ENCODE measurements at places on chromosomes 1 and 21.

- no peak for DNase-seq
These were observed 402.1 kb downstream of the SETD4 start for GRCh38 chr21:35658242-35658641.

GRCh38 chr1:201653233-201653632 is 114.3 kb downstream of the NAV1 start:
- DNase-seq = no peak

- DNase-seq = no peak
These were observed 198.6 kb upstream of the CAMK1G start for GRCh38 chr1:209384710-209385550.

GRCh38 chr1:234168061-234168724 is 205.1 kb upstream of the COA6 start:
- DNase-seq = no peak

GRCh38 chr1:7628273-7628672 is 142.8 kb upstream of the VAMP3 start:
- DNase-seq = no peak

DNA sequence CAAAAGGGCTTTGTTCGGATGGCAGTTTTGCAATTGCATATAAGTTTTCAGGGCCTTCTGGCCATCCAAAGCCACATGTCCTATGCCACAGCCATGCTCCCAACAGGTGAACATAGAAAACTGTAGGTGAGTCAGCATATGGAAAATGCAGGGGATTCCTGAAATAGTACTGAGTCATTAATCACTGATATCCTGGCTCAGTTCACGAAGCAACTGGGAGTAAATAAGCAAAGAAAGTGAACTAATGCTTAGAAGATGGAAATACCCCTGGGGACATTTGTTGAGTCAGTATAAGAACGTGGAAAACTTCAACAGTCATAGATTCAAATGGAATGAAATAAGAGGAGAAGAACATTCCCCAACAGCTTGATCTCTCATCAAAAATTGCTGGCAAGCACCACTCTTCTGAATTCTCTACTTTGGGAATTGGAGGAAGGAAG is 148.9 kb upstream of the RUNX1 start:
- no peak for DNase-seq

DNA sequence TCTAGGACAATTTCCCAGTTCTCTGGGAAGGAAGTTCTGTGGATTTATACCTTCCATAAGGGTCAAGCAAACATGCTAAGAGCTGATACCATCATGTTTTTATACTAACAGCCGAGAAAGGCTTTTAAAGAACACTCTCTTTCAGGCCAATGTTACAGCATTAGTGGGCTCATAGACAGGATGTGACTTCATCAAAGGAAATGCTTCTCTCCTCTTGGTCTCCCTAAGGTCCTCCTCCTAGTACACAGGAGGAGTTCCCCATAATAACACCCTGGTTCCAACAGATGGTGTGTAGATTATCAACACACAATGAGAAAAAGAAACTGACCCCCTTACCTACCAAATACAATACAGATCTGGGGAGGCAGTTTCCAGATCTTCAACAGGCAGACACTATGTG is 26.7 kb upstream of the GLIS1 start:
- no peak for DNase-seq

GRCh38 chr1:212607206-212607912 is 1.2 kb upstream of the ATF3 start:
- no peak for DNase-seq

DNA sequence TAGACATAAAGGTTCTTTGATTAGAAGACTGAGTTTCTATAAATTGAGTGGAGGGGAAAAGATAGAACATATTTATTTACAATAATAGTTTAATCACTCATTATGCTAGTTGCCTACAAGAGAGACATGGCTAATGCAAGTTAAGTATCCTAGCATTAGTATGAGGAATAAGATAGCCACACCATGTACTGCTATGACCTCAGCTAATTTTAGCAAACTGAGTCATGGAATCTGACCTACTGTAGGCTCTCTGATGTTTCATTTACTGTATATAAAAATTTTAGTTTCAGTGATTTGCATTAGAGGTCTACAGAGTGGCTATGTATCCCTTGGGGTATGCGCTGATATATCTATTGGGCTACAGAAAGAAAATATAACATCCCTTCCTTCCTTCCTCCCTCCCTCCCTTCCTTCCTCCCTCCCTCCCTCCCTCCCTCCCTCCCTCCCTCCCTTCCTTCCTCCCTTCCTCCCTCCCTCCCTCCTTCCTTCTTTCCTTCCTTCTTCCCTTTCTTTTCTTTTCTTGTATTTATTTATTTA is 5.8 kb downstream of the AGL start:
- no peak for DNase-seq

GRCh38 chr1:150875197-150876118 is 941 bp downstream of the ARNT start:
- DNase-seq = no peak

DNA sequence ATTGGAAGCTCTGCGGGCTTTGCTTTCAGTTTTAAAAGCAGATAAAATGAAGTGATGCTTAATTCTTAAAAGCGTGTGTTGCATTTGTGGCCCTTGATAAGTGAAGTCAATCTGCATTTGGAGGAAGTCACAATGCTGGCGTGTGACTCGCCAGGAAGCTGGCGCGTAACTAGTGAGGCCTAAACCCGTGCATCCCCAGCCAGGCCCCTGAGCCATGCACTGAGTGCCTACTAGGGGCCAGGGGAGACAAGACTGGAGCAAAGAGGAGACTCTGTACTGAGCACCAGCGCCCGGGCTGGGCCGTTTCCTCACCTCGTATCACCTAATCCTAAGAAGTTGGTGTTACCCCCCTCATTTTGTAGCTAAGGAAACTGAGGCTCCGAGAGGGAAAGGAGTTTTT is 4.6 kb upstream of the DDOST start:
- DNase-seq = no peak

DNA sequence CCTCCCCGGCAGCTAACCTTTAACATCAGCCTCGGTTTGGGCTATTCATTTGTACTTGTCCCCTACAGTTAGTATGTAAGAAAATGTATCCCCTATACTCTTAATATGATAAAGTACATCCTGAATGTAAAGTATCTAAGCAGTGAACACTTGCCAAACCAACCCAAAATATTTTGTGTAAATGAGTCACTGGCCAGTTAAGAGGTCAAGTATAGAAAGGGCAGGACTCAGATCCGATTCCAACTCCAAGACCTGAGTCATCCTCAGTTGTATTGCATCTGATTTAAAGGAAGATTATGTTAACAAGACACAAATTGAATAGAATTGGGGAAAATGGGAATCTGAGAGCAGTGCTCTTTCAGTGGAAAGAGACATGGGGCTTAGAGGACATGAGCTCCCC is 84.4 kb downstream of the CD58 start:
- DNase-seq = no peak

GRCh38 chr1:168636642-168637111 is 60.3 kb downstream of the XCL1 start:
- no peak for DNase-seq

- no peak for DNase-seq
These were observed 180.0 kb upstream of the HMGB4 start for GRCh38 chr1:33683913-33684312.

GRCh38 chr1:60329651-60330050 is 256.1 kb upstream of the C1orf87 start:
- DNase-seq = no peak

GRCh38 chr1:147076442-147076841 is 95.8 kb downstream of the PRKAB2 start:
- no peak for DNase-seq

DNA sequence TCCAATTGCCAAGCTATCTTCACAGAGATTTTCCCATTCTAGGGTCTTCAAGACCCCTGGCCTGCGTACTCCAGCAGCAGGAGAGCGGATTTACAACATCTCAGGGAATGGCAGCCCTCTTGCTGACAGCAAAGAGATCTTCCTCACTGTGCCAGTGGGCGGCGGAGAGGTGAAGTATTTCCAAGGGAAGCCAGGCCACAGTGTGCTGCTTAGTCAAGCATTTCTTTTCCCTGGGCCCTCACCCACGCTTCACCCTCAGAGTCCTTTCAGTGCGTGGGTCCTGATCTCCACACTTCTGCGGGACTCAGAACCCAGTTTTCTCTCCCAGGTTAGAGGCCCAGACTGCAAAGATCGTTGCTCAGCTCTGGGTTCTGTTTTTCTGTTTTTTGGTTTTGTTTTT is 13.1 kb downstream of the CDCA8 start:
- no peak for DNase-seq

GRCh38 chr1:113769601-113769970 is 10.3 kb upstream of the PHTF1 start:
- no peak for DNase-seq

DNA sequence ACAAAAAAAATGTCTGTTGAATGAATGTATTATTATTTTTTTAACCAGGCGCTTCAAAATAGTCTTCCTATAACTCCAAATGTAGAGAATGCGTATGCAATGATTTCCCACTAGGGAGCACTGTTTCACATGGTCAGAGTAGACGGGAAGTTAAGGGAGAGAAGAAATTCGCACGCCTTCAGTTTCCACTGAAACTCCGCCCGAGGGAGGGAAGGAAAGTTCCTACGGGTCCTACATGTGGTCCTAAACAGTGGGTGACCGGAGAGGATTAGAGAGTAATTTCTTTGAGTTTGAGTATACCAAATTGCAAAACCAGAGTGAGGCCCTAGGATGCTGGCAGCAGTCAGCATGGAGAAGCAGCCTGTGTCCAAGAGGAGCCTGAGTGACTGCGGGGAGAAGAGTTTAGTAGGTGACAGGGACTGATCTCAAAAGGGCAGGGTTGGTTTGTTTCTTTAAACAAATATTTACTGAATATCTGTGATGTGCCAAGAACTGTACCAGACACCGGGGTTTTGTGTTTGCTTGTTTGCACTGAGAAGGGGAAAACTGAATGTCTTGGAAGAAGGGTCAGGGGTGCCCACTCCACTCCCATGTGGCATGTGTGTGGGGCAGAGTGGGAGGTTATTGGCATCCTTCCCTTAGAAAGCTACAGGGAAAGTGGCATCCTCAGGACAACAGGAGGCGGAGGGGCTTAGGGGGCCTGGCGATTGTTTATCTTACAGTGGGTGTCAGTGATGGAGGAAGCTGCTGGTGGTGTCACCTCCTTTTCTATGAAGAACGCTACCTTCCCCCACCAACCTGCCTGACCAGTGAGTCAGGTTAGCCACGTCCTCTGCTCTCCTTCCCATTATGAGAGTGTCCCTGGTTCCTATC is 22.8 kb downstream of the RNU5D-1 start:
- no peak for DNase-seq

DNA sequence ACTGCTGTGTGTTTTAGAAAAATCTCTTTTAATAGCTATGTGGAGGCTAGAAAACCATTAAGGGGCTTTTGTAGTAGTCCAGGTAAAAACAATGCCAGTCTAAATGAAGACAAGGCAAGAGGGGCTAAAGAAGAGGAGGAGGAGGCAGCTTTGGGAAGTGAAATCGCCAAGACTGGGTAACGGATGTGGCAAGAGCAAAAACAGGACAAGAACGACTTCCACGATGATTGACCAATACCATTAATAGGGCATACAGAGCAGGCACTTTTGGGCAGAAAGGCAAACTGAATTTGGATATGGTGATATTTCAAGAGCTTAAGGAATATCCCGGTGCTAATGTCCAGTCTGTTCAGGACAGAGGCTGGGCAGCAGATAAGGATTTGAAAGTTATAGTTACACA is 22.0 kb downstream of the COA6 start:
- DNase-seq = no peak

DNA sequence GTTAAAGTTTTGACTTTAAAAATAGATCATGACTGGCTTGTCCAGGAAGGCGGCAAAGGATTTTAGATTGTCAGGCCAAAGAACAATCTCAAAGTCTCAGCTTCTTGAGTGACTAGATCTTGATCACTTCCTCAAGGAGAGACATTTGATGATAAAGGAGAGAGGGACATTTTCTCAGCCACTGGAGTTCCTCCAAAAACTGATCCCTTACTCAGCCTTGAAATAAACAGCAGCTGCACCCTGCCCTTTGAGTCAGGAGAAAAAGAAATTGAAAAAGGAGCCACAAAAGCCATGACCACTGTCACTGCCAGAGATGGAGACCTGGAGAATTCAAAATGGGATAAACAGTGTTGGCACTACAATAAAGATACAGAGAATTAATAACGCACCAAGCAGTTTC is 288.4 kb upstream of the PRMT6 start:
- no peak for DNase-seq

DNA sequence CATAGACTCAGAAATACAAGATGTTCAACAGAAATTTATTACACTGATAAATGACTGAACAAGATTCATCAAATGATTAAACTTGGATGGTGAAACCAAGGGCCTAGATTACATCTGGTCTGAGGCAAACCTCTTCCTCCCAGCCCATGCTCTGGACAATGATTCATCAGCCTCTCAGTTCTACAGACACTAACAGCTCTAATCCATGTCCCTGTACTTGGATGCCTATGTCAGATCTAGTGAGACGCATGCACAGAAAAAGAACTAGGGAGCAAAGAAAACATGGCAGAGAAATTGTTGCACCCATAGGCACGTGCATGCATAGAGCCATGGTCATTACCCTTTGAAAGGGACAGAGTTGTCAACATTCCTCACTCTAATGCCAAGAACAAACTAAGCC is 250.1 kb downstream of the KCNH1 start:
- no peak for DNase-seq

GRCh38 chr1:233936422-233936821 is 31.9 kb downstream of the SLC35F3 start:
- DNase-seq = no peak

Measured in stimulated activated CD4-positive, alpha-beta T cell treated with anti-CD3 and anti-CD28 coated beads, Interleukin-15, amount 100 ng/mL, for 1 hour (primary cell).